ENCODE measurements at places on chromosomes 13 and 19.

- no peak for DNase-seq
These were observed 162.0 kb downstream of the TM9SF2 start for GRCh38 chr13:99663185-99663825.

GRCh38 chr19:18858906-18859646 is 27.3 kb downstream of the UPF1 start:
- no peak for DNase-seq

- no peak for DNase-seq
These were observed 13.3 kb downstream of the ACTN4 start for GRCh38 chr19:38660724-38661123.

- DNase-seq: no peak
These were observed 107.2 kb upstream of the HTR2A start for GRCh38 chr13:47004027-47004426.

- no peak for DNase-seq
These were observed 15.7 kb downstream of the CAB39L start for GRCh38 chr13:49428041-49428763.

DNA sequence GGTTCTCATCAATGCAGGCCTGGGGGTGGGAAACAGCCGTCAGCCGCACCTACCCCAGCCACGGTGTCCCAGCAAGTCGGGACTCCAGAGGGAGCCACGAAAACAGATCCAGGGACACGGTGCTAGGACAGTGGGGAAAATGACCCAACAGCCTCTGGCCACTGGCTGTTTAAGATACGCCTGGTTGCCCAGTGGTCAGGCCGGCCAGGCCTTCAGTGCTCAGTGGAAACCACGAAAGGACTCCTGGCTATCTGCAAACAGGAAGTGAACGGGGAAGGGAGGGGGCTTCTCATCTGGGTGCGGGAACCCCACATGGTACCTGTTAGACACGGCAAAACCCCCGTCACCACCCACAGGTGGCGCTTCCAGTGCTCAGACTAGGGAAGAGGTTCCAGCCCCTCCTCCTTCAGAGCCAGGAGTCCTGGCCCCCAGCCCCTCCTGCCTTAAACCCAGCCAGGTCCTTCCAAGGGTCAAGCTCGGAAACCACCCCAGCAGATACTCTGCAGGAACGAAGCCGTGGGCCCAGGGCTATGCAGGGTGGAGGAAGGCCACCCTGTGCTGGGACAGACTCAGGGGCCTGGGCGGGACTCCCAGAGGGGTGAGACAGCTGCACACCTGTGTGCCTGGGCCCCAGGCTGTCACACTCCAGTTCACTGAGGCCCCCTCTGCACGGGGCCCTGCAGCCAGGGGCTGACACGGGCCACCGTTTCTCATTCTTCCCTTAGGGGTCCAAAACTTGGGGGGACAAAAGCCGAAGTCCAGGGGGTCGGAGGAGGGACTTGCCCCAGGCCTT is 4.5 kb downstream of the PPP1R12C start:
- no peak for DNase-seq

DNA sequence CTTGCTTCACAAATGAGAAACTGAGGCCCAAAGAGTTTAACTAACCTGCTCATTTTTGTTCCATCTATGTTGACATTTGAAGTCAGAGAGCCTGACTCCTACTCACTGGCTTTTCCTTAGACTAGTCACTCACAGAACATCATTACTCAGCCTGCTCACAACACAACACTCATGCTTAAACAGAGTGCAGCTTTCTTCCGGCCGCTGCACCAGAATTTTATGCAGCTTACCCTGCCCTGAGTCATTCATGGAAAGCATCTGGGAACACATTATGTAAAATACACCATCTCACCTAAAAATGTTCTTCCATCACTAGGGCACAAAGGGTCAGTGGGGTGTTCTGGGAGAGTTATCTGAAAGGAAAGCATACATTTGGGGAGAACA is 303.4 kb downstream of the SPRY2 start:
- no peak for DNase-seq

- DNase-seq: no peak
These were observed 445.5 kb upstream of the SGCG start for GRCh38 chr13:22735011-22735995.

DNA sequence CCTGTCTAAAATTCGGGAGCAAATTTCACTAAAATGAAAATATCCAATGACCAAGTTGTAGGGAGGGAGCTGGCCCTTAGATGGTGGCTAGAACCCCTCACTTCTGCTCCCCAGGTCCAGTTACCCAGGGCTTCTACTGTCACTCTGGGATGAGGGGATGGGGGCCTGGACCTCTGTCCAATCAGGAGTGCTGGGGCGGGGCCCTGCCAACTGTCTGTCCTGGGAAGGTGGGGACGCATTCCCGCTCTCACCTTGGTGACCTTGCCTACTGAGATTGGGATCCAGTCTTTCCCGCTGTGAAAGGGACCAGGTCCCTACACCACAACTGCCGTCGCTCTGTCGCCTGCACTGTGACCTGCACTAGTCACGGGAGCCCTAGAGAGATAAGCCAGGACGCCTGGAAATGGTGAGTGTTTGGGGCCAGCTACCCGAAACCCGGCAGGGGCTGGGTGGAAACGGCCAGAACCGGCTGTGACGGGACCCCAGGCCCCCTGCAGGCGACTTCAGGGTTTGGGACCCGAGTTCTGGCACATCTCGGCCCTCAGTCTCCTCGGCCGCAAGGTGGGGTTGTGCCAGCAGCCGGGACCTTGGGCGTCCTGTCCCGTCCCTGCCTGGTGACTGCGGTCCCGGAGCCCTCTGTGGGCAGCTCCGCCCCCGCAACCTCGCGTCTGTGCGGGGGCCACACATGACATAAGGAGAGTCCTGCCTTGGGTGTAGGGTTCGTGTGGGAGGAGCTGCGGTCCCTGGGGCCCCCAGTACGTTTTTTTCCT is 22.8 kb downstream of the ZNF20 start:
- DNase-seq: no peak

- DNase-seq: no peak
These were observed 392.8 kb downstream of the SLITRK6 start for GRCh38 chr13:85406269-85406975.

- no peak for DNase-seq
These were observed 313.3 kb downstream of the FGF9 start for GRCh38 chr13:21984156-21984555.

Data from memory B cell (primary cell).